ENCODE measurements at places on chromosomes 6 and 20. TPM values are rescaled to one million over a fixed set of nuclear protein-coding genes. Genes with fewer than 3 reads are reported as not detected.

Gene SLC24A3
- 4.3 TPM for total RNA-seq

Gene CD93
- total RNA-seq: 24.2 TPM

GRCh38 chr20:41094353-41095055 is 42.8 kb upstream of the PLCG1 start:
- DNase-seq: no peak

GRCh38 chr20:13419477-13419876 is 198.4 kb downstream of the ISM1 start:
- DNase-seq: no peak

DNA sequence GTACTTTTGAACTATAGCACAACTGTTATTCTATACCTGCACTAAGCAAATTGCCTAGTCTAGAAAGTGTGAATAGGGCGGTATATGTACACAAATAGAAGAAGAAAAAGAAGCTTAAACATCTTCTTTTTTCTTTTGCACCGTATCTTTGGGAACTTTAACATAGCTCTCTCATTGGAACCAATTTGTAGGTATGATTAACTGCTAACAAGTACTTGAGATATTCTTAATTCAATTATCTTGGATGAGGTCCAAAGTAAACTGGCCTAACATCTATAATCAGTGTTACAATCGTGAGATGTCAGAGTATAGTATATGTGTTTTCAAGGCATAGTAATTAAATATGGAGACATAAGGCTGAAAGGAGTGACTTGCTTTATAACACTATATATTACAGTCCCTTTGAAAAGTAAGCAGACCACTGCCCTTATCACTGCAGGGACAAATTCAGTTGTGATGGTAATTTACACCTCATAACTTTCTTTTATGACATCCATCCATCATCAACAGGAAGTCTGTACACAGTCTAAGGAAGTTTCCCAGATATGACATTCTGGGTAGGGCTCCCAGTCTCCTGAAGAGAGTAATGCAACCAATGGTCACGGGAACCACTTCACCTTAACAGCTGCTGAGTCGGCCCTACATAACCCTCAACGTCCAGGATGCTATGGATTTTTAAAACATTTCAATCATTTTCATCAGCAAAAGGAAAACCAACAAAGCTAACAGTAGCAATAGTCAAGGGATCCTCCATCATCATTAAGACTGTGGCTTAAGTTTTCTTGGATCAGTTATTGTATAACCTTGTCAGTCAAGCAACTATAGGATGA is 37.6 kb downstream of the NKAIN2 start:
- DNase-seq: no peak

DNA sequence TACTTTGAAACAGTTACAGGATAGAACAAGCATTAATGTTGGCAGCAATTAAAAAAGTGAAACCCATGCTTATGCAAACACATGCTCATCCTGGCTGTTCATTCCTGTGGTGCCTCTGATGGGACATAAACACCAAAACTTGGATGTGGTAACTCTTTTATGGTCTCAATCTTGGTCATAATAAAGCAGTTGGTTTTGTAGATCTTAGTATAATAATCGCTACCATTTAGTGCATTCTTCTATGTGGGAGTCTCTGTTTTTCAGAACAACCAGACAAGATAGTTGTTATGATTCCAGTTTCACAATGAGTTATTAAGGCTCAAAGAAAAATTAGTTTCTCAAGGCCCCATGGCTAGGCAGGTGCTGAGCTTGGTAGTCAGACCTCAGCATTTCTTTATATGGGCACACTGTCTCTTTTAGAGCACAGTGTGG is 184.0 kb downstream of the UTRN start:
- no peak for DNase-seq

Data from mucosa of descending colon (tissue), 3 donors.